ENCODE measurements at places on chromosomes 16 and 17.

GRCh38 chr17:75762513-75763268, 2.3 kb downstream of the GALK1 start:
- no peak for DNase-seq

- DNase-seq = peak; percentile 68
Measured at GRCh38 chr16:1414532-1415260, at the start of gene UNKL. Gene UNKL (minus strand): TSS chr16:1414704. CDS start chr16:1414691, 13 bp downstream.

- no peak for DNase-seq
Measured at GRCh38 chr16:76749780-76750375, 441.1 kb upstream of the MON1B start.

DNA sequence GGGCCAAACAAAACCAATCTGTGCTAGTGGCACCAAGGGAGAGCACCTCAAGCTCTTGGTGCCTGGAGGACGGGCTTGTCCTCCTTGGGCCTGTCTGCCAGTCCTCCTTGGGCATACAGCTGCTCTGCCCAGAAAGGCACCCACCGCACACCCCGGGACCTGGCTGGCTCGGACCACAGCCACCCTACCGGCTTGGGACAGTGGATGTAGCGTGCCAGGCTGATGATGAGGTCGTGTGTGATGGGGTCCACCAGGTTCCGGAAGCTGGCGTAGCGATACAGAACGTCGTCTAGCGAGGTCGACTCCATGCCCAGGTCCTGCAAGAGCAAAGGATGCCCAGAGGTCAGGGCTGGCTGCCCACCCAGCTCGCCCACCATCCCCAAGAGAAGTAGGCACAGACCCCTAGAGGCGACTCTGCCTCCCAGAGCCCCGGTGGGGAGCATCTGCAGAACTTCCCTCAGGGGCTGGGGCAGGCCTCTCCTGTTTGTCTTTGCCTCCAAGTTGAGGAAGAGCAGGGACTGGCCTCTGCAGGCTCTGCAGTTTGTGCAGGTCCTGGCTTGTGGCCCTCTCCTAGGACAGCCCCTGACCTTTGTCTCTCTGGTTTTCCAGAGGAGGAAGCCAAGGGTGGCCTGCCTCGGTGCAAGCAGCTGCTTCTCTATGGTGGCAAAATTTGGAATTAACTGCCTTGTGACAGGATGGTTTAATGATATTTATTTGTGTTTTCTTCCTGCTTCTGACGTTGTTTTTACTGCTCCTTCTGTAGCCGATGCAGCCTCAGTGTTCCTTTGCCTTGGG, 29.7 kb downstream of the LRRC75A start:
- DNase-seq = no peak

- no peak for DNase-seq
Measured at GRCh38 chr17:43341715-43342588, 56.8 kb upstream of the ARL4D start.

DNA sequence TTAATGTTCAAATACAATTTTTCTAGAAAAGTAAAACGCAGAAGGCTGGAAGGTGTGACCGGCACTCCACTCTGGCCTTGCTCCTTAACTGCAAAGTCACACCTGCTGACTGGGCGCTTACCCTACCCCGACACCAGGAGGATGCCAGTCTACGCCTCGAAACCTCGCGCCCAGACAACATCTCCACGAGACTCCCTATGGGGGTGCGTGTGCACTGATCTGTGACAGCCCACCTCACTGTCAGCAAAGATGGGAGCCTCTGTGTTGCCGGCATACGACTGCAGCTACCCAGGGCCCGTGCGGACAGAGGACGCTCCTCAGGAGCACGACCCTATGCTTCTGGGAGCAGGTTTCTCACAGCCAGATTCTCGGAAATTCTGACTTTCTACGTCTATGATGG, 26.1 kb downstream of the MAP1LC3B start:
- DNase-seq = no peak

- DNase-seq = no peak
Measured at GRCh38 chr17:4539576-4540223, 15.5 kb downstream of the MYBBP1A start.

DNA sequence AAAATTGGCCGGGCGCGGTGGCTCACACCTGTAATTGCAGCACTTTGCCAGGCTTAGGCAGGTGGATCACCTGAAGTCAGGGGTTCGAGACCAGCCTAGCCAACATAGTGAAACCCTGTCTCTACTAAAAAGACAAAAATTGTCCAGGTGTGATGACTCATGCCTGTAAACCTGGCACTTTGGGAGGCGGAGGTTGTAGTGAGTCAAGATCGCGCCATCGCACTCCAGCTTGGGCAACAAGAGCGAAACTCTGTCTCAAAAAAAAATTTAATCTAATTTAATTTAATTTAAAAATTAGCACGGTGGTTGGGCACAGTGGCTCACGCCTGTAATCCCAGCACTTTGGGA, 1.6 kb upstream of the HBQ1 start:
- DNase-seq = no peak

DNA sequence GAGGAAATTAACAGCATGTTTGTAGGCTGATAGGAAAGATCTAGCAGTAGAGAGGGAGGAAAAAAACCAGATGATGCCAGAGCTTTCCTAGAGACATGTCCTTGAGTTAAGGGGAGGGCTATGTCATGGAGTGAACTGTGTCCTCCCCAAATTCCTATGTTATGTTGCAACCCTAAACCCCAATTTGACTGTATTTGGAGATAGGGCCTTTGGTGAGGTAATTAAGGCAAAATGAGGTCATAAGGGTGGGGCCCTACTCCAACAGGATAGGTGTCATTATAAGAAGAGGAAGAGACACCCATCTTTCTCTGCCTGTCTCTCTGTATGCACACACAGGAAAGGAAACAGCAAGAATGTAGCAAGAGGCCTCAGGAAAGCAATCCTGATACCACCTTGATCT, 195.3 kb upstream of the AXIN2 start:
- no peak for DNase-seq

GRCh38 chr17:59641799-59642484, 22.2 kb downstream of the CLTC start:
- no peak for DNase-seq

GRCh38 chr16:81445143-81445961, 744 bp downstream of the CMIP start:
- DNase-seq = peak; percentile 15

- DNase-seq = no peak
Measured at GRCh38 chr17:75909812-75910274, 5.2 kb upstream of the MRPL38 start.

GRCh38 chr16:65119435-65119834, 2.4 kb downstream of the CDH11 start:
- no peak for DNase-seq

DNA sequence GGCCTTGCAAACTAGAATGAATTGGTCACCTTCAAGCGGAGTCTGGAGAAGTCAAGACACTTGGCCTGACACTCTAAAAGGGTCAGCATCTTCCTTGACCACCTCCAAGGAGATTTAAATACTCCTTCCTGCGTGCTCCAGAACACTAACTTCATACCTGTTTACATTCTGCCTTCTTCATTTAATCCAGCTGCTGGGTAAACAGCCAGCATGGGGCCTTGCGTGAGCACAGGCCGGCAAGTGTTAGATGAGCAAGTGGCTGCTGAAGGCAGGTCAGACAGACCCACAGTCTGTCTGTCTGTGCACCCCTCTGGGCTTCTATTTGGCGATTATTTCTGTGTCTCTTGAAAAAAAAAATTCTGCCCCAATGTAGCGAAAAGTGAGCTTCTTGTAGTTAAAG, 153.8 kb downstream of the MSI2 start:
- DNase-seq = no peak

GRCh38 chr17:29003289-29003688, 2.5 kb downstream of the SEZ6 start:
- no peak for DNase-seq

DNA sequence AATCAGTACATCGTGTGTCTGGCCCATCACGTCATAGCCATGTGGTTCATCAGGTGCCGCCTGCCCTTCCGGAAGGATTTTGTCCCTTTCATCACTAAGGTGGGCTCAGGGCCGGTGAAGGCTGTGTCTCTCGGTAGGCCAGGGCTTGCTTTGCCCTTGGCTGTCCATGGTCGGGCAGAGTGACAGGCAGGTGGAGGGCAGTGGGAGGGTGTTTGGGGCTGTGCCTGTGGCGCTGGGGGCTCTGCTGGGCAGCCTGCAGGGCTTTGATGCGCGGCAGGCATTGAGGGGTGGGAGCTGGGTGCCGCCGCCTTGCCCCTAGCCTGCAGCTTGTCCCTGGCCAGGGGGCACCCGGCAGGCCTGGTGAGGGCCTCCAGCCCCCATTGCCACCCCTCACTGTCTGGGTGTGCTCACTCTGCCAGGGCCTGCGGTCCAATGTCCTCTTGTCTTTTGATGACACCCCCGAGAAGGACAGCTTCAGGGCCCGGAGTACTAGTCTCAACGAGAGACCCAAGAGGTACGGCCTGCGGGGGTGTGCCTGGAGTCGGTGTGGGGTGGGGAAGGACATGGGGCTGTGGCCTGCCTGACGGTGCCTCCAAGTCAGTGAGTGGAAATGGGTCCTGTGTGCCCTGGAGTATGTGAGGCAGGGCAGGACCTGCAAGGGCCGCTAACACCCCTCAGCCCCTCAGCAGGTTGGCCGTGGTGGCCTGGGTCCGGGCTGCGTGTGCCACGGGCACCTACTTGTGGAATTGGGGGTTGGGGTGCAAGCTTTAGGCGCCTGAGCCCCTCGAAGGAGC, 28.5 kb downstream of the TSC2 start:
- no peak for DNase-seq

GRCh38 chr16:1180549-1181403, 27.9 kb downstream of the CACNA1H start:
- DNase-seq = no peak

GRCh38 chr16:70454222-70455034, at the start of gene FCSK:
Gene FCSK (plus strand): TSS chr16:70454595. CDS start chr16:70463191, 8,596 bp downstream.
- DNase-seq = peak; percentile 24

DNA sequence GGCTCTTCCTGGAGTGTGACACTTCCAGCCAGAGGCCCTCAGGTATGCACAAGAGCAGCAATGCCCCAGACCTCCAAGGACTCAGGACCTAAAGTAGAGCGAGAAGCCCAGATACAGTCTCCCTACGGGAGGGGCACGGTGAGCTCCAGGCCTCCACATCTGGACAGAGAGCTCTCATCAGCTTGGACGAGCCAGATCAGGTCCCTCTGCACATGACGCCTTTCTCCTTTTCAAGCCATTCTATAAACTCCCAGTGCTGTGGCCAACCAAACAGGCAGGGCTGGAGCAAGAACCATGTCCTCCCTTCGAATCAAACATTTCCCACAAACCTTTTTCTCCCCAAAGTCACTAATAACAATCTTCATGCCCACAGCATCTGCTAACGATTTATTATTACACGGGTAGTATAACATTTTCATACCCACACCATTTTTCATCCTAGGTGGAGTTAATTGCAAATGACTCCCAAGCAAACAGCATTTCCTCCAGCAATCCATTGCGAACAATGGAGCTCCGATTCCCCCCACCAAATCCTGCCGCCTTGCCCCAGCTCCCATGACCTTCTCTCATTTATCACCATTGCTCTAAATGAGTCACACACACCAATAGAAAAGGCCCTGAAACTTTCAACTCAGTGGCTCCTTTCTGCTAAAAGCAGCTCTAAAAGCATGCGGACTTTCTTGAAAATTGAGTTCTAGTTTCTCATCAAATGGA, 24.2 kb upstream of the NLRP1 start:
- no peak for DNase-seq

DNA sequence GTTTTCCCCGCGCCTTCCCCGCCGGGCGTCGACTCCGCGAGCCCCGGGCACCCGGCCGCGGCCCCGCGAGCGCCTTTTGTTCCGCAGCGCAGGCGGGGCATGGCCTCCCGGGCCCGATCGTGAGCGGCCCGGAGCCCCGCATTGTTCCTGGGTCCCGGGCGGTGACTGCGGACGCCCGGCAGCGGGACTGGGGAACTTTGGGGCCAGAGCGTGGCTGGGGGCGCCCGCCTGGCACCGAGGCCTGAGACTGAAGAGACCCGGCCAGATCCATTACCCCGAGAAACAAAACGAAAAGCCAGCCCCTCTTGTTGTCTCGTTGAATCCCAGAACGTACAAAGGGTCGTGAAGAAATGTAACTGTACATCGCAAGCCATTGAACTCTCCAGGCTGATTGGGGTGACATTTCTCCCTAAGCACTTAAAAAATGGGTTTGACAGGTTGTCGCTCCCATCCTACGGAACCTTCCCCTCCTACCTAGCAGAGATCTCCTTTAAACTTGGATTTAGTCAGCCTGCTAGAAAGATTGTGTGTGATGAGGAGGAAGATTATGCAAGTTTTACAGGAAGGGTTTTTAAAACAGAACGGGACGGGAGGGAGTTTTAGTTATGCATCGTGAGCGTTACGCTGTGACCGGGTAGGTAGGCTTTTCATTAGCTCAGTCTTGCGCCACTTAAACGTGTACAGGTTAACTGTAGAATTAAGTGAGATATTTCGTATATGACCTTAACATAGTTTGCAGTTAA, 825 bp downstream of the METTL9 start:
- DNase-seq = no peak

DNA sequence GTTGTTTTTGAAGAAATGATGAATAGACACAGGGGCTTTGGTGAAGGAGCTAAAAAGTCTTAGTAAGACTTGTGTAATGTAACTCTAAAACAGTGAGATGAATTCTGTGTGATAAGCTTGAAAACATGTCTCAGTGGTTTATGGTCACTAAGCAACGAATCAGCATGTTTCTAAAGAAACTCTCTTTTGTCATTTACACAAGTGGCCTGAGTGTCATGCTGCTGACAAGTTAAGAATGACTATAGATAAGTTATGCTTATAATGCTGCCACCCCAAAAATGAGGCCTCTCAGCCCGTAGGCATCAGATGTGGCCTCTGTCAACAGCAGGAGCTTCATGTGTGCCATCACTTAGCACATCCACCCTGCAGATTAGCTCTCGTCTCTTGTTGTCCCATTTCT, 8.7 kb downstream of the COX10 start:
- DNase-seq = no peak

DNA sequence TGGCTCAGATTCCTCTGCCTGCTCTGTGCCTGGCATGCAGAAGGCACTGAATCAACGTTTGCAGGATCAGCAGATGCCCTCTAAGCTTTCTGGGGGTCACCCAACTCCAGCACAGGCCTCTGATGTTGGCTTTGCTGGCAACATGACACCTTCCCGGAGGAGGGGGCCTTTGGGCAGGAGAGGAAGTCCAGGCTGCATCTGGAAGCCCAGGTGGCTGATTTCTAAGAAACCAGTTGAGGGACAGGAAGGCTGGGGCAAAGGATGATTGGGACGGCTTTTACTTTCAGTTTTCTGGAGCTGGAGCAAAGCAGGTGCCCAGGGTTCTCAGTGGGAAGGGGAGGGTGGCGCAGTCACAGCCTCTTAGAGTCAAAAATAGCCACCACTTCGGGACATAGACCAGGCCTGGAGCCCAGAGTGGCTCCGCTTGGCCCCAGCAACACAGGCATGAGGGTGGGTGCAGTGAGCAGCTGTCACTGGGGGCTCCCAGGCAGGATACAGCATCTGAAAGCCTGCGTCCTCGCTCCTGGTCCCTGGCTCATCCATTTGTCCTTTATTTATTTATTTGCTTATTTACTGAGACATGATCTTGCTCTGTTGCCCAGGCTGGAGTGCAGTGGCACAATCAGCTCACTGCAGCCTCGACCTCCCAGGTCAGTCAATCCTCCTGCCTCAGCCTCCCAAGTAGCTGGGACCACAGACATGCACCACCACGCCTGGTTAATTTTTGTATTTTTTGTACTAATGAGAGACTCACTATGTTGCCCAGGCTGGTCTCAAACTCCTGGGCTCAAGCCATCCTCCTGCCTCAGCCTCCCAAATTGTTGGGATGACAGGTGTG, 15.1 kb downstream of the SOCS1 start:
- no peak for DNase-seq

All from effector memory CD4-positive, alpha-beta T cell (primary cell).